ENCODE measurements at places on chromosomes 2 and 18. TPM values are rescaled to one million over a fixed set of nuclear protein-coding genes. Genes with fewer than 3 reads are reported as not detected.

TTN gene
- 0.49 TPM for total RNA-seq

C2orf80 gene
- total RNA-seq: not detected

LRRC30 gene
- not detected for total RNA-seq

CABLES1 gene
- total RNA-seq: 9.7 TPM

HK2 gene
- 3.2 TPM for total RNA-seq

DQX1 gene
- total RNA-seq: 0.16 TPM

KLHL14 gene
- 0.16 TPM for total RNA-seq

ACVR1C gene
- not detected for total RNA-seq

IRS1 gene
- total RNA-seq: 0.06 TPM

CDH2 gene
- 4.7 TPM for total RNA-seq

ERBB4 gene
- under 0.01 TPM for total RNA-seq

DOK6 gene
- total RNA-seq: under 0.01 TPM

CLIP4 gene
- 26.7 TPM for total RNA-seq

SERPINB3 gene
- total RNA-seq: not detected

DNAJC5G gene
- 0.16 TPM for total RNA-seq

RAB10 gene
- 80.3 TPM for total RNA-seq

FAM161A gene
- 1.8 TPM for total RNA-seq

SLC66A3 gene
- 24.4 TPM for total RNA-seq

PARD6G gene
- total RNA-seq: 25.0 TPM

OR6B2 gene
- not detected for total RNA-seq

CD8A gene
- total RNA-seq: not detected

SERPINB4 gene
- total RNA-seq: not detected

COL4A3 gene
- not detected for total RNA-seq

CCDC148 gene
- total RNA-seq: 0.65 TPM

ABCB11 gene
- total RNA-seq: under 0.01 TPM

UGT1A10 gene
- not detected for total RNA-seq

REG1B gene
- total RNA-seq: not detected

RUFY4 gene
- total RNA-seq: not detected

Measured in bladder microvascular endothelial cell (primary cell).